ENCODE measurements at places on chromosomes 2 and 18.

DNA sequence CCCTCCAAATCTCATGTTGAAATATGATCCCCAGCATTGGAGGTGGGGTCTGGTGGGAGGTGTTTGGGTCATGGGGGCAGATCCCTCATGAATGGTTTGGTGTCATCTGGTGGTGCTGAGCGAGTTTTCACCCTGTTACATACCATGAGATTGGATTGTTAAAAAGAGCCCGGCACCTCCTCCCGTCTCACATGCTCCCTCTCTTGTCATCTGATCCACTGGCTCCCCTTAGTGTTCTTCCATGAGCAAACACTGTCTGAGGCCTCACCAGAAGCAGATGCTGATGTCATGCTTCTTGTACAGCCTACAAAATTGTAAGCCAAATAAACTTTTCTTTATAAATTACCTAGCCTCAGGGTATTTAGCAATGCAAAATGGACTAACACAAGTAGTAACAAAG is 405.0 kb upstream of the SLC39A10 start:
- DNase-seq = no peak

DNA sequence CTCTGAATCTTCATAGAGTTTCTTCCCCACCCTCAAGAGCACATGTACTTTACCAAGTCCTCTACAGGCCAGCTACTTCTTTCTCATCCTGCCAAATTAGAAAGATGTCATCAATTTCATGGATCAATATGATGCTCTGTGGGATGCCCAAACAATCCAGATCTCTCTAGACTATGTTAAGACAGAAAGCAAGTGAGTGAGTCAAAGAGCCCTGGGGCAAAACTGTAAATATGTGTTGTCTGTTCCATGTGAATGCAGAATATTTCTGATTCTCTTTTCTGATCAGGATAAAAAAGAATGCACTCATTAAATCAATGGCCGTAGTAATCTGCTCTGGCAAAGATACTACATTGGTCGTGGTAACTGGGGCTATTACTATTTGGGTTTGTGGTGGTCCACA is 53.1 kb upstream of the ROCK2 start:
- DNase-seq = no peak

DNA sequence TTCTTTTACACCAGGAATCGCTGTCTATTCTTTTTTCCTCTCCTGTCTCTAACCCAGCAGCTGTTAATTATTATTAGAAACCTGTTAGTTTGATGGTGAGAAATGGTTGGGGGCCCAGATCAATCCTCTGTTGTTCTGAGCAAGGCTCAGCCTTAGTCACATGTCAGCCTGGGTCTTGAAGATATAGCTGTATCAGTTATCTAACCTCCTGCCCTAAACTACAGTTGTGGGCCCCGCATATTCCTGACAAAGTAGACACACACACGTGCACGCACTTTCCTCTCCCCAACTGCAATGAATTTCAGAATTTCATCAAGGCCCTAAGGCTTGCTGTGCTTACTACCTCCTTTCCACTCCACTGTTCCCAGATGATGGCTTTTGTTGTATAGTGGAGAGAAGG is 54.6 kb downstream of the OLA1 start:
- DNase-seq = no peak

DNA sequence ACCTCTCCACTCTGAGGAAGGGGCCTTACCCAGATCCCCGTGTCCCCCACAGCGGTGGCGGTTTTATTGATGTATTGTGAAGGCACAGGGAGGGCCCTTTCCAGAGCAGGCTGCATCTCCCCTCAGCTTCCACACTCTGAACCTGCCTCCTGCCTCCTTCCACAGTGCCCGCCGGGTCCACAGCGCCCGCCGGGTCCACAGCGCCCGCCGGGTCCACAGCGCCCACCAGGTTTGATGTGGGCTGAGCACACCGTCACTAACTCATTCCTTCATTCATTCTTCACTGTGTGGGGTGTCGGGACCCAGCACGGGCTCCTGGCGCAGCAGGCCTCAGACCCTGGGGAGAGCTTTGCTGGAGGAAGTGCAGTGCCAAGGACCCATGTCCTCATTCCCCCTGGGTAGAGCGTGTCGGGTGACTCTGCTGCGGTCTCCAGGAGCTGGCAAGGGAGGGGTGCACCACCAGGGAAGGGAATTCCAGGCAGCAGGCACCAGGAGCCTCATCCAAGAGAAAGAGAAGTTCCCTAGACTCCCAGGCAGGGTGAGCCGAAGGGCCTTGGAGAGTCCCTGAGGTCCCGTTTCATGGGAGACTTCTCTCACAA is 57.1 kb downstream of the HPCAL1 start:
- DNase-seq = no peak

DNA sequence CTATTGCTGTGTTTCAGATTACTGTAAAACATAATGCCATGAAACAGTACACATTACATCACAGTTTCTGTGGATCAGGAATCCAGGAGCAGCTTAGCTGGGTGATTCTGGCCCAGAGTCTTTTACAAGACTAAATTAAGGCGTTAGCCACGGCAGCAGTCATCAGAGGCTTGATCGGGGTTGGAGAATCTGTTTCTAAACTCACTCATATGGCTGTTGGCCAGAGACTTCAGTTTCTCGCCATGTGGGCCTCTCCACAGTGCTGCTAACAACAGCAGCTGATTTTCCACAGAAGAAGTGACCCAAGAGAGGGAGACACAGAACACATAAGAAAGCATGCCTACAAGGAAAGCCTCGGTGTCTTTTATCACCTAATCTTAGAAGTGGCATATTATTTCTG is 89.2 kb upstream of the MYO3B start:
- no peak for DNase-seq

- DNase-seq = no peak
These were observed 31.7 kb downstream of the IL37 start for GRCh38 chr2:112942654-112943002.

GRCh38 chr2:233059797-233060500 is at the start of gene INPP5D:
TSS of gene INPP5D (plus strand) at chr2:233060342. CDS start at chr2:233060479, 137 bp downstream.
- DNase-seq = peak; percentile 78

DNA sequence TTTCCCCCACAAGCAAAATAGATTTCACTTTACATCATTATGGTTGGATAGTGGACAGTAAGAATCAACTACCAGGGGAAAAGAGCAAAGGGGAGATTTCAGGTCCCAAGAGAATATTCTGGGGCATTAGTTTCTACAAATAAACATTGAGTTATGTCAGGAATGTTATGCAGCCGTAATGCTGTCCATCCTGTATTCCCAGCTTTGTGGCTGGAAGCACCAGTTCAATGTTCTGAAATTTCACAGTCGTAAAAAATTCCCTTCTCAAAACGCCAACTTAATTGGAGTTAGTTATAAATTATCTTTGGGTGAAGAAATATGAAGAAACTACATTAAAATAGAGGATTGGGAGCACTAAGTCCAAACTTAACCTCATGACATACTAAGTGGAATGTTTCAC is 141.5 kb upstream of the FIGN start:
- no peak for DNase-seq

GRCh38 chr2:37669446-37669845 is 2.0 kb downstream of the CDC42EP3 start:
- no peak for DNase-seq

DNA sequence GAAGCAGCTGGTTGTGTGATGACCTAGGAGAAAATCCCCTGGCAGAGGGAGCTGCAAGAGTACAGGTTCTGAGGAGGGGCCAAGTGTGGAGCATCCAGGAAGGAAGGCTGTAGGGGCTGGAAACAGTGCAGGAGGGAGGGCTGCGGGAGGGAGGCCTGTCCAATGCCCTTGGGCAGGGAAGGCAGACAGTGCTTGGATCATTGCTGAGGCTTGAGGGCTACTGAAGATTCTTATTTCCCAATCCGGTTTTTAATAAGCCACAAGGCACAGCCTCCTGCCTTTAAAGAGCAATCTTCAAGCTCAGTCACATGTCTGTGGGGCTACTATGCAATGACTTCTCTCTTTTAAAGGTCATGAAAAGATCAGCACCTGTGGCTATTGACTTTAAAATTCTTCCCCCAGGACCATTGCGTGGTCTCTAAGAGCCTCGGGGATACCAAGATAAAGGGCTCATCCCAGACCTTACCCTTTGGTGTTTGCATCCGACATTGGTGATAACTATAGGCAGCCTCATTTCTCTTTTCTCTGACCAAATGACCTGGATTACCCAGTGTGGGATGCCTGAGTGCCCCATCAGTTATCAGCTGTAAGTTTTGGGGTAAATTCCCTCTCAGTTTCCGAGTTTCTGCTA is 149.6 kb downstream of the DOCK10 start:
- DNase-seq = no peak

DNA sequence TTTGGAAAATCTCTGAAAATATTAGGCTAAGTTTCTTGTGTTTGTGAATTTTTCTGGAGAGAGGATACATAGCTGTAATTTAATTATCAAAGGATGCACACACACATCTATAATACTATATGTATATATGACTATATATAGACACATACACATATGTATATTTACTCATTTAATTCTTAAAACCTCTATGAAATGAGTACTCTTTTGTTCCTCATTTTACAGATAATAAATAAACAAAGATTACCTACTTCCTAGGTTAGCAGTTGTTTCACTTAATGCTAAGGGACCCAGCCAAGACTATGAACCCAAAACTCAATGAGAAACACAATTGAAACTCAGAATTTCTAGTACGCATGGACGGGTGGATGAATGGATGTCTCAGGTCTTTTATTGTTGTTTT is 145.6 kb downstream of the BCL2 start:
- DNase-seq = no peak

DNA sequence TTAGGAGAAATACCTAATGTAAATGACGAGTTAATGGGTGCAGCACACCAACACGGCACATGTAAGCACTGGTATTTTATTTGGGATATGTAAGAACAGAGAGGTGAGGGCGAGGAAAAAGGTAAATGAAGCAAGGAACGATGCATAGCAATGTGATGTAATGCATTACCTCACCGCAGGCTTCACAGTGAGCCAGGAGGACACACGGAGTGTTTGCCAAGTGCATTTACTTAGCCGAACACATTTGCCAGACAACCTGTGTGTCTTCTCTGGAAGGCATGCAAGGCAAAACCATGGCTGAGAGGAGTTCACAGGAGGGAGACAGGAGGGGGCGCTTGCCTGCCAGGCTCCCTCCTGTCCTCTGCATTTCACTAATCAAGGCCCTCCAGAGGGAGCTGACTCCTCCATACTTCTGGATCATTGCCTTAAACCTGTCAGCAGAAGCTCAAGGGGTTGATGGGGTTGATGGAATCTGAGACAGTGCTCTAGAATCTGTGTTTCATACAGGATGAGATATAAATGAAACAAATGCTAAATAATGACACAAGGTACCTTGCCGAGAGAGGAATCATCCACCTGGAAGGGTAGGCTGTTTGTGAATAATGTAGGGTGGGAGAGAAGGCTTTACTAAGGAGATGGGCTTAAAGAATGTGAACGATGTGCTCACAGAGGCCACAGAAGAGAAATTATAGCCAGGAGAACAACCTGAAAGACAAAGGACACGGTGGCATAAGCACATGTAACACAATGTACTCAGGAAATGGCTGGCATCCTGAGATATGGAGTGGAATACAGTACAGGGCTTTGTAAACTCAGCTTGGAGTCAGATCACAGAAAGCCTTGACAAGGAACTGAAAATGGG is 9.1 kb upstream of the TPRKB start:
- no peak for DNase-seq

- DNase-seq = no peak
These were observed 283.6 kb upstream of the TRIB2 start for GRCh38 chr2:12432985-12433625.

- no peak for DNase-seq
These were observed 17.5 kb downstream of the PECR start for GRCh38 chr2:216064014-216064630.

DNA sequence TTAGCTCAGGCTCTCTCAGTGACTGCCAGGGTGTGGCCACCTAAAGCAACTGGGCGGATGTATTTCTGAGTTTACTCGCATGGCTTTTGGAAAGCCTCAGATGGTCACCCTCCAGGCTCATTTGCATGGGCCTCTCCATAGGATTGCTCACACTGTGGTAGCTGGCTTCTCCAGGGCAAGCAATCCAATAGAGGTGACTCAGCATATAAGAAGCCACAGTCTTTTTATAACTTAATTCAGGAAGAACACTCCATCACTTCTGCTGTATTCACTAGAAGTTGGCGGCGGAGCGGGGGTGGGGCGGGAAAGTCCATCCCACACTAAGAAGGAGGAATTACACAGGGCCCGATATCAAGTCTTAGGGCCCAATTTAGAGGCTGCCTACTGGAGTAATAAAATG is 3.6 kb upstream of the DOK6 start:
- no peak for DNase-seq

- no peak for DNase-seq
These were observed 592 bp upstream of the CAD start for GRCh38 chr2:27216416-27217137.

- no peak for DNase-seq
These were observed 376.7 kb upstream of the SOX11 start for GRCh38 chr2:5315512-5315911.

DNA sequence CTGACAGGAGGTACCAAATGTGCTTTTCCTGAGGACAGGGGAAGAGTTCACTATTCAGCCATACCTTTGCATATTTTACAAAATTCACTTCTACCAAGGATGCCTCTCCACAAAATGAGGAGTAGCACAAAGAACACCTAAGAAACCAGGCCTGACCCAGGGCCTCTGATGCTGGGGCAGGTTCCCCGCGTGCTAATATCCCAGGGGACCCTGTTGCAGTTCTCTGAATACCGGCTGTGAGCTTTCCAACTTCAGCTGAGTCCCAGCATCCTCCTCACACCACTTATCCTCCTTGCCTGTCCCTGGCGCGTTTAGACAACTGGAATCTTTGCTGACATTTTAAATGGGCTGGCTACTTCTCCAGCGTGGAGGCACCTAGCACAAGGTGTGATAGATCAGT is 142.3 kb downstream of the BCL2 start:
- no peak for DNase-seq

GRCh38 chr2:44120428-44120827 is 48.2 kb upstream of the PPM1B start:
- DNase-seq = peak; percentile 39

- no peak for DNase-seq
These were observed 89.6 kb downstream of the MCFD2 start for GRCh38 chr2:46825939-46826568.

DNA sequence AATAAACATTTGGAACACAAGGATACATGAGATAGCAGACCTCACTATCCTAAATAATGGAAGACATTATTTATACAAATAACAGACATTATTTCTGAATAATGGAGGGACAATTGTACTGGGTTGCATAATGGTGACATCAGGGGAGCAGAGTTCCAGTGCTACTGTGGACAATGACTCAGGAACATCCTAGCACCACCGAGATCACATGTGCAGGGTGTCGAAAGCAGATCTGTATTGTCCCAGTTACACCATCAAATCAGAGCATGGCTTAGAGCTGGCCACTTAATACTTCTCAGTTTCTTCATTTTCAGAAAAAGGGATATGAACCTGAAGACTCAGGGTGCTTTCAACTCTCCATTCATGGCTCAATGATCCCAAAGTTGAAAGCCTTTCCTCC is 249.1 kb upstream of the RBMS1 start:
- DNase-seq = no peak

Data from stimulated activated CD4-positive, alpha-beta T cell treated with anti-CD3 and anti-CD28 coated beads, Interleukin-15, amount 100 ng/mL, for 24 hours (primary cell).